Left ventricle myocardium inferior (tissue), 1 donor: ENCODE measurements at places on chromosomes 4 and X. TPM values are rescaled to one million over a fixed set of nuclear protein-coding genes. Genes with fewer than 3 reads are reported as not detected.

DNA sequence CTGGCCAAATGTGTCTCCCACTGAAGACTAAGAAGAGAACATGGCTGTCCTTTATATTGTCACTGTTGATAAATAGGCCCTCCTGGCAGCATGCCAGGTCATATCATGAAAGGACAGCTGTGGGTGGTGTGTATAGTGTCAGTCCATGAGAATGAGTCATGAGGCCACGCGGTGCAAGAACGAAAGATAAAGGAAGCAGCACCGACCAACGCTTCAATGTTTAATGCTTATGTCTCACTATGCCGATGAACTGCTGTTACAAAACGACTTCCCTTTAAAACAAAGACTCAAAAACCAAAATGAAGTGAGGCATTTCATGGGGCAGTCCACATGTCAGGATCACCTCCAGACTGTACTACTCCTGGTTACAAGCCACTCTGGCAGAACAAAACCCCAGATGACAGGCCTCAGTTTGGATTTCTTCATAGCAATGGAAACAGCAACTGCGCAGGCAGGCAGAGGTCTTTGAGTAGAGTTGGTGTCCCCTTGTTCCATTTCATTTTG, 5.2 kb upstream of the TCEANC start:
- DNase-seq: peak; percentile 20

DNA sequence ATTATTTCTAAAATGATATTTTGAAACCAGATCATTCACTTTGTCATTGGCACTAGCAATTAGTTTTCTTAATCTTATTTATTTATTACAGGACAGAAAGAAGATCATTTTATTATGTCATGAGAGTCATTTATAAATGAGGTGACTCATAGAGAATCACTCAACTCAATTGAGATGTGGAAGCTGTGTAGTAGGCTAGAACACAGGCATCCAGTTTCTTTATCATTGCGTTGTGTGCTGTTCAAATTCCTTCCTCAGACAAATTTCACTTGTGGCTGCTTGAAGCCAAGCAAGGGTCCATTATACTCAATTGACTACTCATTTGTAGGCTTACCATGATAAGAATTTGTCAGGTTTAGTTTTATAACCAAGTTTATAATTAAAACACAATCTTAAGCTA, 87.6 kb downstream of the MRPL1 start:
- DNase-seq: no peak

GRCh38 chr4:122453384-122453995, 3.0 kb downstream of the IL2 start:
- no peak for DNase-seq

- DNase-seq: peak; percentile 58
Observed at GRCh38 chrX:107729558-107730297, 45.9 kb downstream of the TSC22D3 start.

DNA sequence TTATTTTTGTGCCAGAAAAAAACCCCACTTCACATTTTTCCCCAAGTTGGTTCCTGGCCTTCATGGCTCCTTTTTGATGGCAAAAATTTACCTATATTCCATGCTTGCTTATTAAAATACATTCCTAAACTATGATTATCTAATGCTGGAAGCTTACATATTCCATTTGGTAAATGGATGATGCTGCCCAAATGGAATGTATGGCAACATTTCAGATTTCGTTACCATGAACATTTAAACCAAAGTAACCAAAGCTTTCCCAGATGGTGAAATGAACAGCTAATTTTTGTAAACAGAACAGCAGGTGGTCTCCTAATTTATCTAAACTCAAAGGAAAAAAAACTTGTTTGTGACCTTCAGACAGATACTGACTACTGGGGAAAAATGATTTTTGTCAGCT, 110.8 kb upstream of the TEX13A start:
- DNase-seq: no peak

The PLK4 gene
- total RNA-seq: 0.49 TPM
